ENCODE measurements at places on chromosomes 1 and 21.

- no peak for DNase-seq
These were observed 20.1 kb downstream of the TUT4 start for GRCh38 chr1:52532731-52533327.

DNA sequence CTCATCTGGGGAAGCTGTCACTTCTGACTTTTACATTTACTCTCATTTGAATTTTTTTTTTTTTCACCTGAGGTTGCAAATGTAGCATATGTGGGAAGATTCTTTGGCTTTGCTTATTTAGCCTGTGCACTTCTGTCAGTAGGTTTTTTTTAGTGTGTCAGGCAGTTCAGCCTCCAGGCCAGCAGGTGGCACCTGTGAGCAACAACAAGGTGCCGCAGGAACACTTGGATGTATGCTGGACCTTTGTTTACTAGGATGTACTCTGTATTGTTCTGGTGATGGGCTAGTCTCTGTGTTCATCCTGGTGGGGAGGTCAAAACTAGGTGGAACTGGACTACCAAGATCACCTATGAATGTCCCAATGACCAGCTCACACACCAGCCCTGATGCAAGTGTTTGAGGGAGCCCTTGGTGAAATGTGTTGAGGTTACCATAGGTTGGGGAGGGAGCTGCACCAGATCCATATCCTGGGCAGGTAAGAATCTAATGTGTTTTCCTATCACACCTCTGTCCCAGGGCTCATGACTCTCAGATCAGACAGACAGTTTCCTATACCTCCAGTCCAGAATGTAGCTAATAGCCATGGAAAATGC lies 618.2 kb downstream of the BRINP3 start:
- no peak for DNase-seq

- DNase-seq = peak; percentile 70
These were observed 2.8 kb upstream of the PHC2 start for GRCh38 chr1:33433509-33434362.

GRCh38 chr1:187270256-187270655 lies 441.5 kb downstream of the PLA2G4A start:
- DNase-seq = no peak

DNA sequence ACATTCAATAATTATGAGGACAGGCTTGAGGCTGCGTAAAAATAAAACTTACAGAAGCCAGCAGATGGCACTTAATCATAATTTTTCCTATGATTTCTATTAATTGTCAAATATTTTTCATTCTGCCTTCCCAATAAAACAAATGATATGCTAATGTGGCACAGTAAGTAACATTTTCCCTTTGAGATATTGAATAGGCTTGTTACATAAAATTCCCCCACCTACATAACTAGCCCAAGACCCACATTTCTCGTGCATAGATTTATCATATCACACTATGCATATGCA lies 55.4 kb upstream of the PTGFRN start:
- DNase-seq = no peak
